ENCODE measurements at places on chromosomes 16 and 17.
A peak's percentile ranks its signal among the peaks of the same experiment; 100 is the strongest.

- H3K36me3 ChIP-seq, result no peaks in the 10 kb centered on the region
- no peak overlapping the region for H3K27ac ChIP-seq
- H3K4me1 ChIP-seq, result peaks cover 52% of the 10 kb centered on the region
- peak overlapping the region; percentile 0 for H3K4me3 ChIP-seq
- H3K27me3 ChIP-seq, result no peaks in the 10 kb centered on the region
- DNase-seq, result no peak
These were observed 1.3 kb downstream of the NLK start for GRCh38 chr17:28043741-28044140.

DNA sequence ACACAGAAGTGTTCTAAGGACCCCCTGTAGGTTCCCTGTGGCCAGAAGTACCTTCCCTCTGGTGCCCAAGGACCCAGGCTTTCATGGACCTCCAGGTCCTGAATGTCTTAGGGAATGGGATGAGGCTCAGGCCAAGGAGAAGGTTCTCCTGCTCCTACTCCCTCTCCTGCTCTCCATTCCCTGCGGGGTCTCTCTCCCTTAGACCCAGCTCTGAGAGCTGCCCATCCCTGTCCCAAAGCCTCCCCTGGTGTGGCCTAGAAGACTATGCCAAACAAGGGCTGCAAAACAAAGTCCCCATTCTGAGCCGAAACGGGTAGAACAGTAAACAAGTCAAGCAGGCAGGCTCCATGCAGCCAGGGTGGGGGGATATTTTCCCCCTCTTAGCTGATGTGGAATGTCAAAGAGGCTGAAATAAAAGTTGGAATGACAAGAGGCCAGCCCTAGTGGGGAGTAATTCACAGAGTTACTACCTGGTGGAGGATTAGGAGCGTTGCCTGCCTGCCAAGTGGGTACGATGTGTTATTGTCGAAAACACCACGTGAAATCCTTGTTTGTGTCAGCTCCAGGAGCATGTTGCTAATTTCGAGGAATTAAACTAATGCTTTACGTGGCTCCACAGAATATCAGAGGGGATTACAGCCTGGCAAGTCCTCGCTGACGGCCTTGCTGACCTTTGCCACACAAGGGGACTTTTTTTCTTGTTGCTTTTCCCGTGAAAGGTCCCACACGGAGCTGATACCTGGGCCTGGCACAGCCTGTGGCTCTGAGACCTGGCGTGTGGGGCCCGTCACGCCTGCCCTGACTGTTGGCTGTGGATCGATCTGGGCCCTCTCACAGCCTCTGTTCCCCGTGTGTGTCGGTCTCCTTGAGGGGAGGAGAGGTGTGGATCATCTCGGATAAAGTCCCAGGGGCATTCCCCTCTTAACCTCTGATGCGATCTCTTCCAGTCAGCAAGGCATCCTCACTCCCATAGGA lies 2.9 kb downstream of the WFIKKN2 start:
- no peak overlapping the region for H3K27ac ChIP-seq
- H3K4me1 ChIP-seq, result peaks cover 15% of the 10 kb centered on the region
- no peak overlapping the region for H3K4me3 ChIP-seq
- H3K36me3 ChIP-seq, result no peaks in the 10 kb centered on the region

DNA sequence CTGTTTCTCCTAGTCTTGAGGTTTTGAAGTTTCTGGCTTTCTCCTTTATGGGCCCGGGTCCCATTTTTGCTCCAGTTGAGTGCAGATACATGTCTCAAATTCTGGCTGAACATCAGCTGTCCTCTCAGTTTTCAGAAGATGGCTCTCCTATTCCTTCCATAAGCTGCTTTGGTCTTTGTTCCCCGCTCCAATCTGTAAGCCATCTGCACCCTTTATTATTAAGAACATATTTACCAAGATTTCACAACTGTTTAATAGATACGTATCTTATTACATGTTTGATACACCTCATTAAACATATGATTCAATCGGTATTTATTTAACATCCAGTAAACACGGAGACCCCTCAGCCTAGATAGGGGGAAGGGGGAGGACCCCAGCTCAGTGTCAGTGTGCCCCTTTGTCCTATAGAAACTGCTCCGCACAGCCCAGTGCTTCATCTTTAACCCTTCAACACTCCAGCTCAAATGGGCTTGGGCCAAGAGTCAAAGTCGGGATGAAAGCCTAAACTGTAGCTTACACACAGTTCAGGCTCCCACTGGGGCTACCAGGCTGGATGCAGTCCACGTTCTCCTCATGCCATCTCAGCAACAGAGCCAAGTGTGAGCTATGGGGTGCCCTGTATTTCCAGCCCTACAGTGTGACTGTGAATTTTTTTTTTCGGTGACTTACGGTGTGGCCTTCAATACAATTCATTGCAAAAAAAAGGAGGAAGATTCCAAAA lies 166.0 kb upstream of the ZFHX3 start:
- no peaks in the 10 kb centered on the region for H3K36me3 ChIP-seq
- DNase-seq, result no peak

DNA sequence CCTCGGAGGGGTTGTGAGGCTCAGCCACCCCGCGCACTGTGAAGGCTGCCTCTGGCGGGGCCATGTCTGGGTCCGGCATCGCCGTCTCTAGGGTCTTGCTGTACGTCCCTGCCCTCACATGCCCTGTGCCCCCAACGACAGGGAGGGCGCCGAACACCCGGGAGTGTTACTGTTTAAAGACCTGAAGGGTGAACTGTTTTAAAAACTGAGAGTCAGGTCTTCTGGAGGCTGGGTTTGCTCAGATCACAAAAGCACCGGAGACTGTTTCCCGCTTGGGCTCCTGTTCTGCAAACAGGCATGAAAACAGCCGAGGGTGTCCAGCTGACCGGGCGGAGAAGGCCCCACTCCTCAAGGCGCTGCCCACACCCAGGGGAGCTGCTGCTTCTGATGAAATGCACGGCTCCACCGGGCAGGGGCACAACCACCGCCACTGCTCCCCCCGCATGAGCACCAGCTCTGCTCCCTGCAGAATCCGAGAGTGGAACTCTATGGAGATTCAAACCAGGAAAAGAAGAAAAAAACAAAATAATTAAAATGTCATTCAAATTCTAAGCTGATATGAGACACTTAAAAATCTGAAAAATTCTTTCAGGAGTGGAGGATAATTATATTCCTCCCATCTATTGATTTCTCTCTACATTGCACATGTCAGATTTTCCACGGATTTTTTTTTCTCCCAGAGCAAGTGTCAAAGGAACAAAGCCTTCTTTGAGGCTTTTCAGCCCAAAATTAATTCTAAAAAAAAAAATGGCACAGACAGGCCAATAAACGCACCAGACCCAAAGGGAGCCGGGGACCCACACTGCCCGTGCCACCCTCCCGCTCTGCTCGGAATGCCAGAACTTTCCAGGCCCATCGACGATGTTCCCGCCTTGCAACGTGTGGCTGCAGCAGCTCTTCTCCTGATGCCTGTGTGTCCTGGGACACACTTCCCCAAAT lies 74.3 kb downstream of the LMF1 start:
- H3K36me3 ChIP-seq, result no peaks in the 10 kb centered on the region
- no peaks in the 10 kb centered on the region for H3K27me3 ChIP-seq
- no peaks in the 10 kb centered on the region for H3K4me1 ChIP-seq
- H3K27ac ChIP-seq, result no peak overlapping the region

GRCh38 chr17:13973960-13974651 lies 95.2 kb upstream of the COX10 start:
- DNase-seq, result no peak
- peaks cover 3% of the 10 kb centered on the region for H3K4me1 ChIP-seq
- no peak overlapping the region for H3K27ac ChIP-seq

GRCh38 chr16:1747934-1748333 lies 23.4 kb downstream of the NME3 start:
- H3K27ac ChIP-seq, result no peak overlapping the region
- peaks cover 12% of the 10 kb centered on the region for H3K36me3 ChIP-seq
- H3K4me1 ChIP-seq, result no peaks in the 10 kb centered on the region
- H3K4me3 ChIP-seq, result no peak overlapping the region
- no peak for DNase-seq

- no peak overlapping the region for H3K27ac ChIP-seq
- H3K27me3 ChIP-seq, result no peaks in the 10 kb centered on the region
- no peaks in the 10 kb centered on the region for H3K36me3 ChIP-seq
- no peaks in the 10 kb centered on the region for H3K4me1 ChIP-seq
- no peak for DNase-seq
These were observed 59.2 kb downstream of the BEAN1 start for GRCh38 chr16:66486199-66486772.

- no peaks in the 10 kb centered on the region for H3K4me1 ChIP-seq
- peaks cover 64% of the 10 kb centered on the region for H3K36me3 ChIP-seq
- no peaks in the 10 kb centered on the region for H3K27me3 ChIP-seq
- no peak overlapping the region for H3K4me3 ChIP-seq
- H3K27ac ChIP-seq, result no peak overlapping the region
- DNase-seq, result no peak
These were observed 13.4 kb downstream of the UTP6 start for GRCh38 chr17:31888124-31888523.

DNA sequence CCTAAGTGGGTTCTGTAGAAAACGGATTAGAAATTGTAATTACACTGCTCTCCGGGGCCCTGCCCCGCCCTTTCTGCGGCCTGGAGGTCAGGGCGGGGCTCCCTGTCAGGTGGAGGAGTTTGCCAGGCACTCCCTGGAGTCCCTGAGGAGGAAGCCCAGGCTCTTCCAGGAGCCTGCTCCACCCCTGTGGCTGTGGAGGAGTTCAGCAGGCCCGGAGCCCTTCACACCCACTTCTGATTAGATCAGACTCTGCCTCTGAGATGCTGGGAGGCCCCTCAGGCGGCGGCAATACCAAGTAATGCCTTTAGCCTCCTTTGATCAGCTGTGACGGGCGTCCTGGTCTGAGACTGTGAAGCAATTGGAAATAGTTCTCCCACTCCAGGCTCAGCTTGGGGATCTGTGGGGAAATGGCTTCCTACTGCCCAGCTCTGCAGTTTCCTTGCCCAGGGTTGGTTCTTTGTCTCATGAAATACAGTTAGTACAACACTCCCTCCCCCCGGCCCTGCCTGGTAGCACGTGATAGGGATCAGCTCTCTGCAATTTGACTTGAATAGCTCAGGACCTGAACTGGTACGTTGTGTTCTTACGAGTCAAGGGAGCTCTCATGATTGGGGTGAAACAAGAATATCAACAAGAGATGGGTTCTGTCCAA lies 22.3 kb downstream of the BAIAP2 start:
- H3K27ac ChIP-seq, result peak overlapping the region; percentile 75
- peaks cover 12% of the 10 kb centered on the region for H3K4me1 ChIP-seq
- peak; percentile 61 for DNase-seq
- H3K36me3 ChIP-seq, result no peaks in the 10 kb centered on the region

DNA sequence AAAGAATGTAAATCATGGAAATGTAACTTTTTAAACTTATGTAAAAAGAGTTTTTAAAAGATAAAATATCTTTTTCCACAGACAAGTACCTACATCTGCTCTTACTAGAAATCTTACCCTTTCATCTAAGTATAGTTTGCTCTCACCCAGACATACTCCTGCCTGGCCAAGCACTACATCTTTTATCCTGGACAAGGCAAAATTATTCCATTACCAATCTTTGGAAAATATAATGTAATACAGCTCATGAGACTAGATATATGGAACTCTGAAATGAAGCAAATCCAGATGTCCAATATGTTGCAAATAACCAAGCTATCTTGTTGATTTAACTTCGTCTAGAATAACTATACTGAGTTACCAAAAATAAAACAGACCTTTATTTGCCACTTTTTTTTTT lies 50.0 kb downstream of the VMP1 start:
- peaks cover 3% of the 10 kb centered on the region for H3K36me3 ChIP-seq
- DNase-seq, result no peak
- no peaks in the 10 kb centered on the region for H3K27me3 ChIP-seq

DNA sequence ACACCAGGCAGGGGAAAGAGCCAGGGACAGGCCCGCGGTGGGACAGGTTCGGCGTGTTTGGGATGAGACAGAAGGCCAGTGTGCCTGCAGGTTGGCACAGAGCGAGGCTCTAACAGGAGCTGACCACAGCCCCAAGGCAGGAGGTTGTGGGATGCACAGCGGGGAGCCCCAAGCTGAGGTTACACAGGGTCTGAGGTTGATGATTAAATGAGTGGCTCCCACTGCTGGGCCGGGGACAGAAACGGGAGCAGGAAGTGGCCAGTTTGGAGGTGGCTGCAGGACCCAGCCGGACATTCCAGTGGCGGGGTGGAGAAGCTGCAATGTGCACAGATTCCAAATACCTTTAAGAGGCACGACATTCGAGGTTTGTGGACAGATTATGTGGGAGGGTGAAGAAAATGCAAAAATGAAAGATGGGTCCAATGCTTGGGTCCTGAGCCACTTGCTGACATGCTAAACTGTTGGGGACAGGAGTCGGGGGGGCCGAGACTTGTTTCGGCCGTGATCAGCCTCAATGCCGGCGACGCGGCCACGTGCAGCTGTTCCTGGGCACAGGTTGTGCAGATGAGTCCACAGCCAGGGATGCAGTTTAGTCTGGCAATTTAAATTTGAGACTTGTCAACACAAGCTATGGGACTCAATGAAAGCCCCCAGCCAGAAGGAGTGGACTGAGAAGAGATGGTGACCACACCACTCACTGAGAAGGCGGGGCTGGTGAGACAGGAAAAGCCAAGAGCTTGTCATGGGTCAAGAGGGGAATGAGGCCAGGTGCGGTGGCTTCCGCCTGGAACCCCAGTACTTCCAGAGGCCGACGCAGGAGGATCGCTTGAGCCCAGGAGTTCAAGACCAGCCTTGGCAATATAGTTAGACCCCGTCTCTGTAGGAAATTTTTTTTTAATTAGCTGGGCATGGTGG lies 8.7 kb downstream of the ENPP7 start:
- H3K36me3 ChIP-seq, result no peaks in the 10 kb centered on the region
- H3K27me3 ChIP-seq, result peaks cover 12% of the 10 kb centered on the region
- no peak for DNase-seq
- H3K4me1 ChIP-seq, result peaks cover 5% of the 10 kb centered on the region
- no peak overlapping the region for H3K27ac ChIP-seq

- no peak overlapping the region for H3K27ac ChIP-seq
- no peak for DNase-seq
- H3K4me3 ChIP-seq, result no peak overlapping the region
- no peaks in the 10 kb centered on the region for H3K27me3 ChIP-seq
- H3K36me3 ChIP-seq, result peaks cover 49% of the 10 kb centered on the region
These were observed 26.8 kb downstream of the LITAFD start for GRCh38 chr16:8908810-8909468.

GRCh38 chr16:55947366-55947765 lies 72.2 kb upstream of the CES5A start:
- H3K36me3 ChIP-seq, result no peaks in the 10 kb centered on the region
- H3K4me1 ChIP-seq, result no peaks in the 10 kb centered on the region
- peaks cover 3% of the 10 kb centered on the region for H3K27me3 ChIP-seq
- no peak overlapping the region for H3K27ac ChIP-seq
- H3K4me3 ChIP-seq, result no peak overlapping the region

DNA sequence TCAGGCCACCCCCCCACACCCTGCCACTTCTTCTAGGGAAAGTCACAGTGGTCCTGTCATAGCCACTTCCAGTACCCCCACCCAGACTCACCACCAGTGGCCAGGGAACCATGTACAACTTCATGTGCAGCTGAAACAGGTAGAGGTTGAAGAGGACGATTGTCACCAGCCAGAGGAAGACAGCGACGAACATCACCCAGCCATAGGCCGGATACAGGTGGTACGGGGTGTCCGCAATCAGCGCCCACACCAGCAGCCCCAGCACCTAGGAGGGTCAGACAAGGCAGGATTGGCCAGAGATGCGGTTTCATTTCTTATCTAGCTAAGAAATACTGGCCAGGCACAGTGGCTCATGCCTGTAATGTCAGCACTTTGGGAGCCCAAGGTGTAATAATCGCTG lies 16.7 kb downstream of the ARL2BP start:
- no peaks in the 10 kb centered on the region for H3K36me3 ChIP-seq
- no peaks in the 10 kb centered on the region for H3K27me3 ChIP-seq
- H3K4me1 ChIP-seq, result peaks cover 7% of the 10 kb centered on the region
- no peak for DNase-seq
- H3K27ac ChIP-seq, result no peak overlapping the region
